ENCODE measurements at places on chromosomes 4 and X.

- peak; percentile 8 for DNase-seq
These were observed 273.7 kb downstream of the PTTG2 start for GRCh38 chr4:38233727-38234480.

DNA sequence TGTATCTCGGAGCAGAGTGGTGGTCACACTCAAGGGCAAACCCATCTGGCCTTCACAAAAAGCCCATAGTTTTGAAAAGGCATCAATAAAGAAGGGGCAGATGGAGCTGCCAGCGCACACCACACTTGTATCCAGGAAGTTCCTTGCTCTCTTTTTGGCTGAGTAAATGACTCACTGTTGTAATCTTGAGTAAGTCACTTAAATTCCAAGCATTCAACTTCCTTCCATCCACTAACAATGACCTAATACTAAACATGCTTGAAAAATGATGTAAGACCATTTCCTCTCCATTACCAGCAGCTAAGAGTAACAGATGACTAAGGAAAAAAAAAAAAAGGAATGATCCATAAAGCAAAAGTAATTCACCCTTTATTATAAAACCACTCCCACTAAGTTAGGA, 32.4 kb upstream of the MYOZ2 start:
- DNase-seq = peak; percentile 40

DNA sequence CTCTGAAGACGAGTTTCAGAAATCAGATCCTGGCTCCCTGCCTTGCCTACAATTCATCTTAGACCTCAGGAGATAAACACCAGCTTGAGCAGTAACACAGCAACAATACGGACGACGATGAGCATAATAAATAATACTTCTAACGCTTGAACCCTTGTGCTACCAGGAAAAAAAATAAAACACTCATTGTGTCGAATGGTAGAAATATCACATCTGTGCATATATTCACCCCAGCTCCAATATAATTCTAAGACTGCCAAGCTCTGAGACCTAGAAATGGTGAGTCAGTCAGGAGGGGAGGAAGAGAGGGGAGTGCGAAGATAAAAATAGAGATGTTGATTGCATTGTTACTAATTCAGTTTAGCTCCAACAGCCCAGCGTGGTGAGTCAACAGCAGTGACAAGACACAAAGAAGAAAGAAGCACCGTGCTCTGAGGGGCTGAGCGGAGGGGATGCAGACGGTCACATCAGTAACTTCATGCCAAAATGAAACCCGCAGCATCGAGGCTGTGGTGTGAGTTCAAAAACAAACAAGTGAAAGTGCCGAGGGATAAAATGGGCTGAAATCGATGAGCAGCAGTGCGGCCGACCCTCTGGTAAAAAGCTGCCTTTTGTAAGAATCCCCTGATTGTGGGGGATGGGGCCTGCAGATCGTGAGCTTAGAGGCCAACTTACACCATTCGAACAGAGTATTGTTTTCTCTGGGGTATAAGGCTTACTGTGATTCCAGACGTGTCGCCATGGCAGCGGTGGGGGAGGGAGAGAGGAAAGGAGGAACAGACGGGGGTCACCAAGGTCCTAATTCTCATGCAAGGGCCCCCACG, 150.4 kb downstream of the MGST2 start:
- DNase-seq = peak; percentile 94

DNA sequence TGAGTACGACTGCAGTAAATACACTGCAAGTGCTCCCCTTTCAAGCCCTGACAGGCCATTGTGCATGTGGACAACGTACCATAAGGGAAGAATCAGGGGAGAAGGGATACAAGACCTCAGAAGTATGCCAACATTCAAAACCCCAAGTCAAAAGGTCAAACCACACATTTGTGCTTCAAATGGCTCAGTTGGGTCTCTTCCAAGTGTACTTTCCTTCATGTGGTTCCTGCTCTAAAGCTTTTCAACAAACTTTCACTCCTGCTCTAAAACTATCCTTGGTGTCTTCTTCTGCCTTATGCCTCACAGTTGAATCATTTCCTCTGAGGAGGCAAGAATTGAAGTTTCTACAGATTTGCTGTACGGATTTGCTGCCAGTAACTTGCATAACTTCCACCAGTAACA, 305.7 kb upstream of the SLIT2 start:
- DNase-seq = no peak

DNA sequence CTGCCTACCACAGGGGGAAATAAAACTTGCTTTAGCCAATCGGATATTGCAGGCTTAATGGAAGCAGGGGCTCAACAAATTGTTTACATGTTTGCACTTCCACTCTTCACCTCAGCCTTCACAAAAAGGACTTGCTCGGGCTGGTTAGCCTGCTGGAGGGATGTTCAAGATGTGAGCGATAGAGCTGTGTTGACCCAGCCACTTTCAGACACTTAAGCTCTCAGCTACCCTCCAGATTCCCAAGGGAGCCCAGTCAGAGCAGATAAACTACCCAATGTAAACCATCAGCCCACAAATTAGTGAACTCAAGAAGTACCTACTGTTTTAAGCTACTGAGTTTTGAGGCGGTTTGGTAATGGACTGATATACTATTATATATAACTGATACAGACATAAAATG, 508.4 kb upstream of the FTHL17 start:
- DNase-seq = no peak

DNA sequence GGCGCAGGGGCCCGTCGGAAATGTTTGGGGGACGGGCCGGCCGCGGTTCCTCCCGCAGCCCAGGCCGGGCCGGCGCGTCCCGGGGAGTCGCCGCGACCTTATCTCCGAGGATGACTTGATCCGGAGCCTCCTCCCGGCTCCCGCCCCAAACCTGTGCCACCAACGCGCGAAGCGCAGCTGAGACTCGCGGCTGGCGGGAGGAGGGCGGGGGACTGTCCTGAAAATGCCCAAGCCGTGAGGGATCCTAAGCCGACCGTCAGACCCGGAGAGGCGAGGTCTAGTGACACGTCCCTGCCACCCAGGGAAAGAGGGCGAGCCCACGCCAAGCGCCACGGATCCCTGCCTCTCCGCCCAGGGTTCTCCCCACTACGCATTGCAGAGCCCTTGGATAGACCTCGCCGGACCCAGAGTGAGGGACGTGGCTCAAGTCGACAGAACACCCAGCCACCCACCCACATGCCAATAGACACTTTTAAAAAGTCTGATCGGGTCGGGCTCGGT, 26.9 kb downstream of the UTP14A start:
- peak; percentile 35 for DNase-seq

DNA sequence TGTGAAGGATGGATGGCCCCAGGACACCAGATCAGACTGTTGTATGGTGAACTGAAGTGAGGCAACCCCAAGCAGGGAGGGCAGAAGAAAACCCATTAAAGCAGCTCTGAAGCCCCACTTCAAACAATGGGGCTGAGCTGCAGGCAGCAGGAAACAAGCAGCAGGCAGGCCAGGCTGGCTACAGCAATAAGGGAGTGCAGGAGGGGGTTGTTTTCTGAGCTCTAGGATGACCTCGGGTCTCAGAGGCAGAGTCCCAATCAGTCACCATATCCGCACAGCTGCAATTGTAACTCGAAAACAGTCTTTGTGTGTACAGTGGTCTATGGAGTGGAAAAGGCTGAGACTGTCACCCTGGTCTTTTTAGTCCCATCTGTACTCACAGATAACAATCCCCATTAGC, 90.4 kb downstream of the COL4A6 start:
- DNase-seq = no peak

- DNase-seq = no peak
These were observed 308.9 kb downstream of the GLUD2 start for GRCh38 chrX:121356139-121356849.

- DNase-seq = no peak
These were observed 6.9 kb upstream of the AFP start for GRCh38 chr4:73429118-73429517.

DNA sequence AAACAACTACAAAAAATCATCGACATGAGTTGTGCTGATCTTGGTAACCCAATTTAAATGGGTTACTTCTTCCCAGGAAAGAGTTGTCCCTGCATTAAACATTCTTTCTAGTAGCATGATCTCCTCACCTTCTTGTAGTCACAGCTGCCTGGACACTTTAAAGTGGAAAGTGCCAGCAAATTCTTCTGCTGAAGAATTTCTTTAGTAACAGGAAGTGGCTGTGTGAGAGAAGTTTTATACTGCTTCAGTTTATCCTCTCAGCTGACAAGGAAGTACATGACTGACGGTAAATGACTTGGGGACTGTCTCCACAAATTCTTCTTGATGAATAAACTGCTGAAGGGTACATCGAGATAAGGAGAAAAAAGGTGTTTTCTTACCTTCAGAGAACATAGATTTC, 18.2 kb upstream of the TNIP3 start:
- DNase-seq = peak; percentile 68

GRCh38 chr4:8435656-8436121, 4.8 kb downstream of the ACOX3 start:
- DNase-seq = peak; percentile 14

- DNase-seq = no peak
These were observed 600.5 kb upstream of the GRIA3 start for GRCh38 chrX:122583551-122583950.

- no peak for DNase-seq
These were observed 16.2 kb downstream of the SH3RF1 start for GRCh38 chr4:169254546-169254983.

- peak; percentile 39 for DNase-seq
These were observed 16.2 kb upstream of the SYTL4 start for GRCh38 chrX:100748108-100748507.

- DNase-seq = no peak
These were observed 1.6 kb upstream of the ARHGAP10 start for GRCh38 chr4:147730333-147730732.

GRCh38 chrX:131264053-131264452, 25.1 kb downstream of the IGSF1 start:
- DNase-seq = no peak

DNA sequence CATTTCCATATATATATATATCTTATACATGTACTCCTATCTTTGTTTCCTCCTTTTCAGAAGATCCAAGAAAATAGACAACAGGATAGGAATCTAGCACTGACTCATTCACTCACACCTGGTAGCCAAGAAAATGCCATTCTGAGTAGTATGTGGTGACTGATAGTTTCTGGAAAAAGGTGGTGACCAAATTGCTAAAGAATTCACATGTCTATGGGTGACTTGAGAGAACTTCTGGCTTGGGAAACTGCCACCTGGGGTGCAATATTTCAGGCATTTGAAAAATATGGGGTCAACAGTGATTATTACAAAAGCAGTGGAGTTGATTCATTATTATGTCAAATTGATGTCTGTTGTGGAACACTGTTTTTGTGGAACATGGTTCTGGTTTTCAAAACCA, 605.1 kb downstream of the PCDH18 start:
- no peak for DNase-seq

DNA sequence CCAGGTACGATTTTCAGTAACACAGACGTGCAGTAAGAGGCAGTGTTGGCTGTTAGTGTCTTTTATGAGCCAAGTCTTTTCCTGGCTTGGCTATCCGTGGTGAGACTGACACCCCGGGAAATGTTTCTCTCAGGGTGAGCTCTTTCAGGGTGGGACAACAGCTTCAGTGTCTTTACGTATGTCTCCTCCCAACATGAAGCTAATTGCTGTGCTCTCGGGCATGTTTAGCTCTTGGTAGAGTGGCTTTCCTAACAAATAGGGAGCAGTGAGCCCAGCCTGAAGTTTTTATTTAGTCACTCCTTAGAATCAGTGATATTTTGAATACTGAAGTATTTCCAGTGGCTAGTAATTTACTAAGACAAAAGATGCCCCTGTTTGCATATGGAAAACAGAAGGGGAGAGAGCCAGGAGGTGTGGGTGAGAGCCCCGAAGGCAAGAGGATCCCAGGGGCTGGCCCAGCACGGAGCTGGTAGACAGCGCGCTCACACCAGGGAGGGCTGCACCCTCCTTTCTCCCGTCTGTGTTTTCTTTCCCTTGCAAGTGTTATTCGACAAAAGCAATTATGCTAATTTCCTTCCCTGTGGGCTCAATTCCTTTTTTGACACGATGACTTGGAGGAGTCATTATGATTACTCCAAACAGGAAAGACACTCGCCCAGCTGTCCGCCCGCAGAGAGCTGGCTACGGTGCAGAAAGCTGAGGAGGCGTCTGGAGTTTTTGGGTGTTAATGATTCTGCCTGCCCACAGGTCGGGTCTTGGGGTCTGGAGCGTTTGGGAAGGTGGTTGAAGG, 47.7 kb downstream of the PDGFRA start:
- DNase-seq = no peak

Data from common myeloid progenitor, CD34-positive (primary cell).